Lung microvascular endothelial cell (primary cell): ENCODE measurements at places on chromosomes 4 and X. TPM values are rescaled to one million over a fixed set of nuclear protein-coding genes. Genes with fewer than 3 reads are reported as not detected.

Gene CXCL1
- total RNA-seq: 10.5 and 36.3 TPM in 2 replicates

Gene MAGEA1
- not detected in 2 replicates for total RNA-seq

Gene SHROOM2
- total RNA-seq: 5.0 and 5.4 TPM in 2 replicates

Gene LRIT3
- under 0.01 TPM in 1 of 2 replicates, not detected in the other for total RNA-seq

Gene CDX4
- total RNA-seq: not detected in 2 replicates

Gene MAP3K15
- total RNA-seq: under 0.01 TPM in 2 replicates

Gene RBM3
- 86.1 and 320 TPM in 2 replicates for total RNA-seq

Gene ZXDA
- total RNA-seq: 6.1 and 11.1 TPM in 2 replicates

Gene TSPAN7
- 3.5 and 38.1 TPM in 2 replicates for total RNA-seq

Gene STS
- 2.8 and 4.1 TPM in 2 replicates for total RNA-seq

Gene RTL3
- total RNA-seq: not detected in 2 replicates

Gene DKC1
- 31.8 and 34.5 TPM in 2 replicates for total RNA-seq

Gene FGB
- not detected in 2 replicates for total RNA-seq

Gene MAMLD1
- total RNA-seq: 0.22 and 0.79 TPM in 2 replicates

Gene TMEM31
- total RNA-seq: 0.22 TPM in 1 of 2 replicates, not detected in the other

Gene BRS3
- not detected in 2 replicates for total RNA-seq

Gene FGF13
- 25.9 and 46.0 TPM in 2 replicates for total RNA-seq

Gene FGFBP1
- total RNA-seq: not detected in 2 replicates

Gene IQSEC2
- 0.20 and 0.44 TPM in 2 replicates for total RNA-seq

Gene RHOXF2
- not detected in 2 replicates for total RNA-seq

Gene HSFX4
- not detected in 2 replicates for total RNA-seq

Gene NUDT10
- under 0.01 TPM in 1 of 2 replicates, not detected in the other for total RNA-seq
